ENCODE measurements at places on chromosomes 3 and 15. TPM values are rescaled to one million over a fixed set of nuclear protein-coding genes. Genes with fewer than 3 reads are reported as not detected.
A peak's percentile ranks its signal among the peaks of the same experiment; 100 is the strongest.

DNA sequence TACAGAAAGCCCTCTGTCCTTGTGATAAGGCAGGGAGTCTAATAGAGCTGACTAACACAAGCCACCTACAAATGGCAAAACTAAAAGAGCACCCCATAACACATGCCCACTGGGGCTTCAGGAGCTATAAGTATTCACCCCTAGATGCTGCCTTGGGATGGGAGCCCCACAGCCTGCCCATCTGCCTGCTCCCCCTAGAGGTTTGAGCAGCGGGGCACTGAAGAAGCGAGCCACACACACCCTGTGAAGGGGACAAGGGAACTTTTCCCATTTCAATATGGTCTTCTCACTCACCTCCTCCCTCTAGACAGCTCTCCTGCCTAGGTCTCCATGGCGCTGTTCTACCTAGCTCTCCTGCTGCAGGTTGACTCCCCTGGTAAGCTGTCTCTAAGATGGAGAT lies 261.0 kb downstream of the SHQ1 start:
- DNase-seq, result no peak

DNA sequence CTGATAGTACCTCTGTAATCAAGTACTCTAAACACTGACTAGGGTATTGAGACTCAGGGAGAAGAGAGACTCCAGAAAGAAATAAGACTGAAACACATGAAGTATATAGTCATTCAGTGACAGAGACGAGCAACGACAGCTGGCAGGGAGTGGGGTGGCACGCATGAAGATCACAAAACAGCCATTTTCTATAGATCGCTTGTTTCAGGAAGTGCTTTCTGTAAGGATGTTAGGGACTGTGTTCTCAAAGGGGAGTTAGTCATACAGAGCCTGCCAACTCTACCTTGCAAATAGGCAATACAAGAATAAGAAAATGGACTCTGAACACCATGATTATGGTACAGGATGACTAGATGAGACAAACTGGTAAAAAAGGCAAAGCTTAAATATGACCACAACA lies 139.5 kb downstream of the TBL1XR1 start:
- no peak for DNase-seq

GRCh38 chr15:88881775-88882174 lies 13.6 kb downstream of the HAPLN3 start:
- DNase-seq, result no peak

- no peak for DNase-seq
Observed at GRCh38 chr15:54298396-54298795, 320.2 kb downstream of the UNC13C start.

GRCh38 chr3:178777718-178778411 lies 241.6 kb downstream of the KCNMB2 start:
- DNase-seq, result no peak

- no peak for DNase-seq
Observed at GRCh38 chr3:185797993-185798830, 26.6 kb downstream of the IGF2BP2 start.

DNA sequence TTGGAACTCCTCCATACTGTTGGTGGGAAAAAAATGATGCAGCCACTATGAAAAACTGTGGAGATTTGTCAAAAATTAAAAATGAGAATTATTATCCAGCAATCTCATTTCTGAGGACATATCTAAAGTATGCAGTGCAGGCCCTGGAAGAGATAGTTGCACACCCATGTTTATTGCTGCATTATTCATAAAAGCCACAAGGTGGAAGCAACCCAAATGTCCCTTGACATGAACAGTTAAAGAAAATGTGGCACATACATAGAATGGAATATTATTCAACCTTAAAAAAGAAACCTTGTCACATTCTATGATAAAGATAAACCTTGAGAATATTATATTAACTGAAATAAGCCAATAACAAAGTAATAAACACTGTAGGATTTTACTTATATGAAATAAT lies 80.9 kb upstream of the ARHGEF26 start:
- DNase-seq, result no peak

- no peak for DNase-seq
Observed at GRCh38 chr15:64903326-64903950, 8.3 kb upstream of the ANKDD1A start.

DNA sequence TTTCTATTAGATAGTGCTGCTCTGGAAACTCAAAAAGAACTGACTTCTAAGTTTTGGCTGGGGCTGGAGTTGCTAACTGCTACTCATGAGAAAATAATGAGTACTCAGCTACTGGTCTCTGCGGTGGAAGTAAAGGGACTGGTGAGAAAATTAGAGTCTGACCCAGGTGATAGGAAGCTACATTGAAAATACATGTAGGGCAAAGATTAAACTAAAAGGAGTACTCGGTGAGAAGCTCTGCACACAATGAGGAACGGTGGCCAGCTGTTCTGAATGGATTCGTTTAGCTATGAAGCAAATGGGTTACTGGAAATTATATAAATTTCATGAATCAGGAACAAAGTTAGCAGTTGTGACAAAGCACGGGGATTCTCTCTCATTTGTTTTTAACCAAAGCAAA lies 512.9 kb upstream of the SGO1 start:
- no peak for DNase-seq

- DNase-seq, result no peak
Observed at GRCh38 chr3:111531446-111531845, 10.6 kb upstream of the CD96 start.

DNA sequence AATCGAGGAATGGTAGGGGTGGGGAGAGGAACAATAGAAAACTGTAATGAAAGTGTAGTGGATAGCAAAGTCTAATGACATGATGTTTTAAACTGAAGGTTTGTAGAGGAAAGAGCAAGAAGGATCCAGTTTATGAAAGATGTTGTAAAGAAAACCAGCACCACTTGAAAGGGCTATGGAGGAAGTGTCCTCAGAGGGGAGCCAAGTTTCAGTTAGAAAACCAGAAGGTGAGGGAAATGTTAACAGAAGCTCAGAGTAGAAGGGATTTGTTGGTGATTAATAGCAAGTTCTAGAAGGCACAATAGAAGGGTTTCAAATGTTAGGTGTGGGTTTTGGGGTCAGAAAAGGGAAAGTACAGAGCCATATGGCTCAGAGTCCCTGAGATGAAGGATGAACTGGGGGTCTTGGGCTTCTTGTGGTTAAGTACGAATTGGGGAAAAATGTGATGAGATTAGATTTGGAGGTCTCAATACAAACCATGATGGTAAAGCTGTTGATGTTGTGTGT lies 33.8 kb upstream of the LRRC58 start:
- DNase-seq, result no peak

DNA sequence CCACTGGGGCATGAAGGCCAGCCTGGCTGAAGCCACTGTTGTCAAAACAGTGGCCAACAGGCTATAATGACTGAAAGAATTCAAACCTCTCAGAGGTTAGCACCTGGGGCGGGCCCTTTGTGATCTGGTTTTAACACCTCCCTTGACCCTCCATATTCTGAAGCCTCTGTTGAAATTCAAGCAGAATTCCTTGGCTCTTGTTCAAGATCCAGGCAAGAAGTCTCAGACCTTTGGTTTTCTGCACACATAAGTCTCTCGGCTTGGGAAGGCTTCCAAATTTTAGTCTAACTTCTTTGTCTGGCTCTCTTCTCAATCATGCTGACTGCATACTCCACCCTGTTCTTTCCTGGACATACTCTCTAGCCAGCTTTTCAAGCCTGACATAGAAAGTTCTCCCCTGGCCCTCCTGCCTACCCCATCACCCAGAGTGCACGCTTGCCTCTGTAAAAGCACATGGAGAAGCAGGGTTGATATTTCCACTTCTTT lies 144.5 kb downstream of the PDZRN3 start:
- DNase-seq, result no peak

GRCh38 chr15:52200831-52201365 lies 9.7 kb upstream of the GNB5 start:
- no peak for DNase-seq

DNA sequence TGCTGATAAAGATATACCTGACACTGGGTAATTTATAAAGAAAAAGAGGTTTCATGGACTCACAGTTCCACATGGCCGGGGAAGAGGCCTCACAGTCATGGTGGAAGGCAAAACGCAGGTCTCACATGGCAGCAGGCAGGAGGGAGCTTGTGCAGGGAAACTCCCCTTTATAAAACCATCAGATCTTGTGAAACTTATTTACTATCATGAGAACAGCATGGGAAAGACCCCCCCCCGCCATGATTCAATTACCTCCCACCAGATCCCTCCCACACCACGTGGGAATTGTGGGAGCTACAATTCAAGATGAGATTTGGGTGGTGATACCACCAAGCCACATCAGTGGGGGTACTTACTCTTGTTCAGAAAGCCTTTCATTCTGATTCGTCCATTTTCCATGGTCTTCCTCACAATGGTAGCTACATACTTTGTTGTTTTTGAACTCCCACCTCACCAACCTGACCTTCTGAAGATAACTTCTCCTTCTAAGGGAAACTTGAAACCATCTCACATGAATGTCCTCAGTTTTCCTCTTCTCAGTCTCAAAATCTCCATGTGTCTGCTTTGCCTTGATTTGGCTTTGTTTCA lies 275.6 kb upstream of the PROK2 start:
- no peak for DNase-seq

DNA sequence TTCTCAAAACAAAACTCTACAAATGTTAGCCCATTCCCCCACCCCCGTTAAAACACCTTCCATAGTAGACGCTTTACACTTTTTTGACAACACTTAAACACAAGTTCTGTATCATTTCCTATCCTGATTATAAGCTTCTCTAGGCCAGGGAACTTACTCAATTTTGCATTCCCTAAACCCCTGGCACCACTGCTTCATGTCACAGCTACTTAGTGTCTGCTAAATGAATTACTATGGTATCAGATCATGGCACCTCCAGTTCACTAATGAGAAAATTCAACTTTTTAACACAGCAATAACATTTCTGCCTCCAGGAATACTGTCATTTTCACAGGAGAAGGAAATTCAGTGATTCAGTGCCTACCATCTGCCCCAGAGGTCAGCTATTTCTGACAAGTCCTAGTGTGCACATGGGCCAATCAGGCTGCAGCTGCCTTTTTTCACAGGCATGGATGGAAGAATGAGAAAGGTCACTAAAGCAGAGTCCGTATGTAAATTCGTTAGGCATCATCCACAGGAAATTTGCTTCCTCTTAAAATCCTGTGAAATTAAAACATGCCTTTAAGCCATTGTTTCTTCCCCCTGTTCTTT lies 18.5 kb downstream of the SFMBT1 start:
- DNase-seq, result no peak

GRCh38 chr15:74253211-74253921 lies 17.2 kb downstream of the CCDC33 start:
- no peak for DNase-seq

DNA sequence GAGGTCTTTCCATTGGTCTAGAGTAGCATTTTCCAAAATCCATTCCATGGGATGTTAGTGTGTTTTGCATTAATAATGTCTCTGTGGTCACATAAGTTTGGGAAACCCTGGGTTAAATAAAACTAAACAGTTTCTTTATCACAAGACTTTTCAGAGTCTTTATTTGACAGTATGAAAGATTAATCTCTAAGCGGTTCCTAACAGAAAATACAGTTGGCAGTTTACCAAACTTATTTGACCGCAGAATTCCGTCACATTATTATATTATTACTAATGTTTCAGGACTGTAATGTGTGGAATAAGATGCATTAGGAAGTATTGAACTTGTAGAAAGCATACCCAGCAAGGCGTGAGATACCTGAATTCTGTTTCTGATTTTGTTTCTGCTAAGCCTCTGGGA lies 71.5 kb upstream of the ADAMTSL3 start:
- no peak for DNase-seq

GRCh38 chr3:184711493-184712247 lies at the start of gene MAGEF1:
Gene MAGEF1, minus strand, starts transcription at chr3:184712064. Its CDS starts 243 bp downstream, at chr3:184711821.
- peak; percentile 88 for DNase-seq

DNA sequence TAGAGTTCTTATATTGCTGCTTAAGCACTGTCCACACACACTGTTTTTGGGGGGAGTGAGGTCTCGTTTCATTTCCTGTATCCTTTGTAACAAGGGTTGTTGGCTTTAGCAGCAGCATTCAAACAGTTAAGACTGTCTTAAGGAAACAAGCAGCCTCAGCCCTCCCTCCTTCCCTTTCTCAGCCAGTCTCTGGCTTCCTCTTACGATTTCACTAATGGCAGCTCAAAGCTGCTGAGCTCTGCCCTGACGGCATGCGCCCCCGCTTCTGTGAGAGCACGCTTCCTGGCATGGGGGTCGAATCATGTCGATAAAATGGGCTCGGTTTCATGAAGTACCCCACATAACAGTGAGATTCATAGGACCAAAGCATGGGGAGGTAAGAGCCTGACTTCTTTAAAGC lies 105.0 kb downstream of the KLHL25 start:
- peak; percentile 44 for DNase-seq

- no peak for DNase-seq
Observed at GRCh38 chr15:91649016-91649415, 204.5 kb upstream of the SLCO3A1 start.

DNA sequence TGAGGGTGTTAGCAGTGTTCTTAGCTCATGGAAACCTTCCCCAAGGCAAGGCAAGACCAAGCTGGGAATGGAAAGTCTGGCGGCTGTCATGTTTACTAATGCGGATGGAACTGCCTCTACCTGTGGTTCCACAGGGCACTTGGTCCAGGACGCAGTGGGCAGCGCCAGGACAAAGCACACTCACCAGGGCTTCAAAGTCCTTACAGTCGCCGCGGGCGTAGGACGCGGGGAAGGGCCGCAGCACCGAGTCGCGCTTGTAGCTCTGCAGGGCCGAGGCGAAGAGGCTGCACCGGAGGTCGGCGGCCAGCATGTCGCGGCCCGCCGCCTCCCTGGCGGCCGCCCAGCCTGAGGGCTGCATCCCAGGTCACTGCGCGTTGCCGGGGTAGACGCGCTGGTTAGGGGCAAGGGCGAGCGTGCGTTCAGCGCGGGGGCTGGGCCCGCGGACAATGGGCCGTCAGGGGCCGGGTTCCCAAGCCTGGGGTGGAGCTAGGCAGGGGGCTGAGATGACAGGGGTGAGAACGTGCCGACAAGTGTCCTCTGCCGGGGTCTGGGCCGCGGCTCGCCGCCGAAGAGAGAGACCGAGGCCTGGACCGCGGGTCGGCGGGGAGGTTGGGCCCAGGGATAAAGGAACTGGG lies 497 bp downstream of the PARP16 start:
- peak; percentile 45 for DNase-seq

GRCh38 chr15:52117549-52117948 lies 5.0 kb upstream of the BCL2L10 start:
- no peak for DNase-seq

- no peak for DNase-seq
Observed at GRCh38 chr3:156472150-156472549, 82.8 kb downstream of the SSR3 start.

DNA sequence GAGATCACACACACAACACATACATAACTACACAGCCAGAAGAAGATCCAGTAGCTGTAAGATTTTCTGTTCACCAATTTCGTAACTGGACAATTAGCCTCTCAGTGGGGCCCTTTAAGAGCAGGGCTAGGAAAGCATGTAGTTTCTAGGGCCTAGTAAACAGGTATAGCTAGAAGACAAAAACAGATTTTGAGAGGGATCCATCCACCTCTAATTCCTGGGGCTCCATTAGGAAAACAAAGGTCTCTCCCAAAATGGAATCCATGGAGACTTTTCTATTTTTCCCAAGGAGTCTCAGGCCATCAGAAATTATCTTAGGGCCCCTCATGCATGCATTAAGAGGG lies 10.5 kb downstream of the KIF15 start:
- DNase-seq, result no peak

FBXL22 gene
- total RNA-seq, result 1.5 TPM

FGF12 gene
- 1.2 TPM for total RNA-seq

PROK2 gene
- 0.20 TPM for total RNA-seq

AHSG gene
- total RNA-seq, result 0.25 TPM

SLC27A2 gene
- total RNA-seq, result 0.46 TPM

PDCD7 gene
- total RNA-seq, result 35.4 TPM

GPR27 gene
- total RNA-seq, result 2.1 TPM

PTH1R gene
- total RNA-seq, result 16.2 TPM

FETUB gene
- not detected for total RNA-seq

EXD1 gene
- total RNA-seq, result not detected

HRH1 gene
- 6.0 TPM for total RNA-seq

UBA7 gene
- 58.5 TPM for total RNA-seq

CKMT1A gene
- 0.40 TPM for total RNA-seq

ALDH1L1 gene
- total RNA-seq, result 85.5 TPM

CLCN2 gene
- total RNA-seq, result 7.7 TPM

Measured in ovary (tissue), 10 donors.